Pulmonary artery endothelial cell (primary cell): ENCODE measurements at places on chromosomes 6 and 20. TPM values are rescaled to one million over a fixed set of nuclear protein-coding genes. Genes with fewer than 3 reads are reported as not detected.

SLC17A3 gene
- total RNA-seq, result not detected in 2 replicates

RAMACL gene
- total RNA-seq, result 1.4 and 2.4 TPM in 2 replicates

DNA sequence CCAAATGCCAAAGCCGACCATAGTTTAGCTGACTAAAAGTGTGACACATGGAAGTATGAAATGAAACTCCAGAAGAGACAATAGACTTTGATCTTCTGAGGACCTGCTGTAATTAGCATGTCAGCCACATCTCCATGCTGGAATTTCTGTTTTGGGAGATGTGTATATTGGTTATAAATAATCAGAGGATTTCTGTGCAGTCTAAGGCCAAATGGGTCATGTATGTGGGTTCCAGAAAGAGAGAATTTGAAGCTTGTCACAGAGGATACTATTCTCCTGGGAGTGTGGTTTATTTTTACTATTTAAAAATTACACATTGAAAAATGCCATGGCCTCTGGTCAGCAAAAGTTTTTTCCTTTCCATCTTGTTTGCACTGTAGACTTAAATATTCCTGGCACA lies 405.5 kb upstream of the PLCB4 start:
- DNase-seq, result no peak

GRCh38 chr20:15033891-15034290 lies 696.5 kb upstream of the FLRT3 start:
- DNase-seq, result no peak

DNA sequence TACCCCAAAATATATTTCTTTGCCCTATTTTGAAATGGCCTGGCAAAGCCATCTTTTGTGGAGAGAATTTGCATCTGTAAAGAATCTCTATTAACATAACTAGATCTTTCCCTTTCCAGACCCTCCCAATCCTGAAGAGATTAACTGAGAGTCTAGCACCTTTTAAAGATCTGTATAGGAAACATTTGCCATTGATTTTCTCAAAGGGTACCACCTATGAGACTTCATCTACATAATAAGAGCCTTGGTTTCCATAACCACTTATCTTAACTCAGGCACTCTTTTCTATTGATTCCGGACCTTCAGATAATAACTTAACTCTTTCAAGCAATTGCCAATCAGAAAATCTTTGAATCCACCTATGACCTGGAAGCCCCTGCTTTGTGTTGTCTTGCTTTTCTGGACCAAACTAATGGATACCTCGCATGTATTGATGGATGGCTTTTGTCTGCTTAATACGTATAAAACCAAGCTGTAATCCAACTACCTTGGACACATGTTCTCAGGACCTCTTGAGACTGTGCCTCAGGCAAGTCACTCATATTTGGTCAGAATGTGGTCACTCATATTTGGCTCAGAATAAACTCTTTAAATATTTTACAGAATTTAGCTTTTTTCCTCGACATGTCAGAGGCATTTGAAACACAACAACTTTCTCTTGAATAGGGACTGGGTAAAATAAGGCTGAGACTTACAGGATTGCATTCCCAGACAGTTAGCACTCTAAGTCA lies 31.4 kb downstream of the SLC22A2 start:
- no peak for DNase-seq

GRCh38 chr6:31227143-31227542 lies 44.7 kb downstream of the HLA-C start:
- DNase-seq, result no peak

DNA sequence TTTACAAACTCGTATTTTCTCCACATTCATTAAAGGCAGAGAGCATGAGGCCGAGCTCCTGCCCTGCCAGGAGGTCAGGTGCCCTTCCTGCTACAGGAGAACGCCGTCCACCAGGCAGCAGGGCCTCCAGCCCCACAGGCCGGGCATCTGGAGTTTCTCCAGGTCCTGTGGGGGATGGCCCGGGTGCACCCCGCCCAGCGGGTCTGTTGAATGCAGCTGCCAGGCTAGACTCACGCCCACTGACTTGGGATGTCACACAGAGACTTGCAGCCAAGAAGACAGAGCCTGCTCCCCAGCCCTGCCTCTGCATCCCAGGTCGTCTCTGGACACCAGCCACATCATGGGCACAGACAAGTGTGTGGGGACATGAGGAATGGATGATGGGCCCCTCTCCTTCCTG lies 376.4 kb downstream of the CDH4 start:
- DNase-seq, result no peak
